ENCODE measurements at places on chromosomes 16 and 17. TPM values are rescaled to one million over a fixed set of nuclear protein-coding genes. Genes with fewer than 3 reads are reported as not detected.

C17orf78 gene
- total RNA-seq, result not detected

TUBD1 gene
- total RNA-seq, result 33.5 TPM

LLGL2 gene
- 30.3 TPM for total RNA-seq

KRT12 gene
- total RNA-seq, result not detected

ZG16 gene
- total RNA-seq, result not detected

- no peak overlapping the region for H3K4me3 ChIP-seq
- H3K4me1 ChIP-seq, result no peaks in the 10 kb centered on the region
- peaks cover 13% of the 10 kb centered on the region for H3K27me3 ChIP-seq
- DNase-seq, result no peak
Measured at GRCh38 chr17:62854098-62854680, 46.1 kb upstream of the MARCHF10 start.

- H3K4me1 ChIP-seq, result peaks cover under 1% of the 10 kb centered on the region
- no peak for DNase-seq
- H3K27me3 ChIP-seq, result no peaks in the 10 kb centered on the region
- H3K4me3 ChIP-seq, result no peak overlapping the region
- H3K27ac ChIP-seq, result no peak overlapping the region
Measured at GRCh38 chr17:76929148-76929547, 60.9 kb downstream of the MGAT5B start.

- DNase-seq, result no peak
- no peak overlapping the region for H3K4me3 ChIP-seq
- H3K4me1 ChIP-seq, result no peaks in the 10 kb centered on the region
- H3K27me3 ChIP-seq, result no peaks in the 10 kb centered on the region
- H3K27ac ChIP-seq, result no peak overlapping the region
- peaks cover 28% of the 10 kb centered on the region for H3K36me3 ChIP-seq
Measured at GRCh38 chr17:63378411-63379375, 67.4 kb downstream of the CYB561 start.

- no peak overlapping the region for H3K27ac ChIP-seq
- H3K27me3 ChIP-seq, result no peaks in the 10 kb centered on the region
- H3K4me1 ChIP-seq, result peaks cover 16% of the 10 kb centered on the region
- no peak for DNase-seq
Measured at GRCh38 chr17:43402567-43402966, 3.8 kb downstream of the ARL4D start.

DNA sequence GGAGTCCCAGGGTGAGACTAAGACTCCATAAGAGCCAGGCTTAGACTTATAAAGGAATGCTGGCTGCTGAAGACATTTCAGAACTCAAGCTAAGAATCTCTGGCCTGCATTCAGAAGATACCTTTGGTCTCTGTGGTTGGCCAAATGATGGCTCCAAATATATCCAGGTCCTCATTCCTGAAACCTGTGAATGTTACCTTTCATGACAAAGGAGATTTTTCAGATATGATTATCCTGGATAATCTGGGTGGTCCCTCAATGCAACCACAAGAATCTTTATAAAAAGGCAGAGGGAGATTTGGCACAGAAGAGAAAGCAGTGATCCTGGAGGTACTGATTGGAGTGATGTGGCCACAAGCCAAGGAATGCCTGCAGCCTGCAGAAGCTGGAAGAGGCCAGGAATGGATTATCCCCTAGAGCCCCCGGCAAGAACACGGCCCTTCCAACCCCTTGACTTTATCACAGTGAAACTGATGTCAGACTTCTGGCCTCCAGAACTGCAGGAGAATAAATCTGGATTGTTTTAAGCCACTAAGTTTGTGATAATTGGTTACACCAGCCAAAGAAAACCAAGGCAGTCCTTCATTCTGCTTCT lies 253.3 kb downstream of the SLC39A11 start:
- DNase-seq, result no peak
- H3K36me3 ChIP-seq, result peaks cover 61% of the 10 kb centered on the region
- H3K4me1 ChIP-seq, result no peaks in the 10 kb centered on the region

- no peak for DNase-seq
- peaks cover 2% of the 10 kb centered on the region for H3K4me1 ChIP-seq
Measured at GRCh38 chr16:70663524-70664324, 17.4 kb downstream of the IL34 start.

DNA sequence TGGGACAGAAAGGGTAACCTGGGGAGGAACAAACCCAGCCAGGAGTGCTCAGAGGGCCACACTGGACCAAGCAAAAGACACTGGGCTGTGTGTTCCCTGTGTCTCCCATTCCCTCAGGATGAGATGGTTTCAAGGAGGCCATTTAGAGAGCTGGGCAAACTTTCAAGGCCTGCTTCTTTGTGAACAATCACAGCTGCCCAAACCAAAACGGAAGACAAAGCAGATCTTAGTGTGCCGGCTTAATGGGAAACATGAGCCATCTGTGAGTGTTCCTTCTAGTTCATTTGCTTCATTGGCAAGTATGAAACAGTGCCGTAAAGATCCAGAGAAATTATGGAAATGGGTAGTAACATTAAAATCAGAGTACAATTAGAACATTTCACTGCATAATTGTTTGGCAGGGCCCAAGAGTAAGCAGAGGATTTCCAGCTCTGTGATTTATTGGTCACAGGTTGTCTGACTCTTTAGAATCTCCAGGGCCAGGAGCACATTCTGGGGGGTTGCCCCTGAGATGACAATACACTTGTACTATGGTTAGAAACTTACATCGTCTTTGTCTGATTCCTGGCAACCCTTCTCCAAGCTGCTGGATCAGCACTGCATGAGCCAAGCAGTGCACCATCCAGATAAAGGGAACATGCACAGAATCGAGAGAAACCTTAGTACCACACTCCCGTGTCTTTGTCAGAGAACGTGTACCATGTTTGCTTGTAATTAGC lies 412.1 kb downstream of the RBFOX1 start:
- H3K27me3 ChIP-seq, result no peaks in the 10 kb centered on the region
- H3K36me3 ChIP-seq, result no peaks in the 10 kb centered on the region
- DNase-seq, result no peak
- H3K4me3 ChIP-seq, result no peak overlapping the region
- H3K27ac ChIP-seq, result no peak overlapping the region
